Caudate nucleus (tissue), 63 donors: ENCODE measurements at places on chromosomes 3 and 15.
A peak's percentile ranks its signal among the peaks of the same experiment; 100 is the strongest.

GRCh38 chr3:42572278-42572677, 9.5 kb downstream of the SEC22C start:
- DNase-seq: peak; percentile 10

DNA sequence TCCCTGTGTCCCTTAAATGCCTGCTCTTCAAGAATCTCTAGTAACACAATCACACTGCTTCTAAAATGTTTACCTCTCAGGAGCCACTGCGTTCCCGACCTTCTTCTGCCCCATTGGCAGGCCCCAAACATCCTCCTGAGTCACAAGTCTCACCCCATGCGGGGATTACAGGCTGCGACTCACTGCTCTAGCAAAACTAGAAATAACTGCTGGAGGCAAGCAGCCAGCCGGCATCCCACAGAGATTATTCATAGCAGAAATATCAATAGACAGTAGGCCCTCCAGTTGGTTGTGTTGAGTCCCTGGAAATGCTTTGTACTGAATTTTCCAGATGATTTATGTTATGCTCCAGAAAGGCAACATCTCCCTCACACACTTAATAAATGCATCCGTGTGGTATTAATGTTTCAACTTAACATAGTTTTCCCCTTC, 64.8 kb downstream of the RFTN1 start:
- no peak for DNase-seq

- no peak for DNase-seq
These were observed 1.8 kb upstream of the SAMMSON start for GRCh38 chr3:69997631-69998307.

DNA sequence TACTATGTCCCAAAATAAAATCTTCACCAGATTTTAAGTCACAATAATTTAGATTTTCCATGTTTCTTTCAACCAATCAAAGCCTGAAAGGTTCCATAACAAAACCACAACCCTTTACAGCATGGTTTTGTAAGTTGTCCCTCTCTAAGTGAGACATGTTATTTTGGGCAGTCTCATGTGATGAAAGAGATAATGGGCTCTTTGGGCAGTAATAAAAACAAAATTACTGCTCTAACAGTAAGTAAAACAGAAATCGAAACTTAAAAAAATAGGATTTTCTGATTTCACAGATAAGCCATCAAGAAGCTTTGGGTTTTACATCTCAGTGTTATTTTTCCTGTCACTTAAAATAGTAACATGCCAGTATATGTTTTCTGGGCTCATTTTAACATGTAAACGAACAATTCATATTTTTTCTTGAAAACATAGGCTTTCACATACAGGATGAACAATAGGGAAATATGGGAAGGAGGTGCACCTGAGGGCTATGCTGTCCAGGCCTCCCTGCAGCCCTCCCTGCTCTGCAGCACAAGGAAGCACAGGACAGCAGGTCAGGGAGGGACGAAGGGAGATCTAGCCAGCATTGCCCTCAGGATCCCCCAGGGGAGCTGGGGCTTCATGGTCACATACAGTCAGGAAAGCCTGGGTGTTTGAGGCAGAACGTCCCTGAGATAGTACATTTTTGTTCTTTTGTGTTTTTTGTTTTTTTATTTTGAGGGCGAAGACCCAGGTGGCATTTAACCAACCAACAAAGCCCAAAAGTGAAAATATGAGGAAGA, 157.4 kb downstream of the SHOX2 start:
- DNase-seq: no peak

DNA sequence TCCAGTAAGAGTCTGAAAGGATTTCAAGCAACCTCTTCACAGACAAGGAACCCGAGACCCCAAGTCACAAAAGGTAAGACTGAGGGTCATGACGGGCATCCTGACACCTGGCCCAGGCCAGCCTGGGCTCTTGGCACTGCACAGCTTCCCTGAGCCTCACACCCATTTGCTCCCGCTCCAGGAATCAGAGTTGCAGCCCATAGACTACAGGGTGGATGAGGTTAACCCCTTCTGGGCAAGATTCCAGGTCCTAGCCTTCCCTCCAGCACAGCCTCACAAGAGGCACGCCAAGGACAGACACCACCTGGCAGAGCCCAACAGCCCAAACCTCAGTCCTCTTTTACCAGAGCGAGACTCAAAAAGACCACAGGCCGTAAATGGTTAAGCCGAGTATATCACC, 36.2 kb downstream of the RBPMS2 start:
- no peak for DNase-seq

GRCh38 chr15:51842852-51843737, 13.6 kb downstream of the TMOD3 start:
- no peak for DNase-seq
